Uterine smooth muscle cell (primary cell): ENCODE measurements at places on chromosomes 12 and 14. TPM values are rescaled to one million over a fixed set of nuclear protein-coding genes. Genes with fewer than 3 reads are reported as not detected.

RFC5 gene
- total RNA-seq, result 12.4 and 35.6 TPM in 2 replicates

PLBD2 gene
- 33.5 and 56.9 TPM in 2 replicates for total RNA-seq

KCNJ8 gene
- 9.6 and 15.5 TPM in 2 replicates for total RNA-seq

KCNC2 gene
- 0.50 TPM in 1 of 2 replicates, not detected in the other for total RNA-seq

ACOT4 gene
- 0.22 and 1.00 TPM in 2 replicates for total RNA-seq

CD163 gene
- not detected in 2 replicates for total RNA-seq

PCED1B gene
- total RNA-seq, result 0.66 and 0.87 TPM in 2 replicates

ALKBH2 gene
- total RNA-seq, result 21.5 and 24.2 TPM in 2 replicates

CSRP2 gene
- 20.3 and 42.2 TPM in 2 replicates for total RNA-seq

AQP2 gene
- not detected in 2 replicates for total RNA-seq

BMP4 gene
- total RNA-seq, result 0.75 and 1.1 TPM in 2 replicates

LRCOL1 gene
- total RNA-seq, result 0.33 and 0.37 TPM in 2 replicates

CACNA1C gene
- total RNA-seq, result 3.1 and 4.1 TPM in 2 replicates

GOLT1B gene
- total RNA-seq, result 71.7 and 82.7 TPM in 2 replicates

NCAPD2 gene
- total RNA-seq, result 59.0 and 113 TPM in 2 replicates

ACVR1B gene
- total RNA-seq, result 10.5 and 15.2 TPM in 2 replicates

GLIPR1 gene
- total RNA-seq, result 79.2 and 115 TPM in 2 replicates

AMN gene
- total RNA-seq, result 0.22 and 0.50 TPM in 2 replicates

C14orf39 gene
- not detected in 2 replicates for total RNA-seq

DIO2 gene
- total RNA-seq, result 1.00 and 4.3 TPM in 2 replicates

LRRC10 gene
- not detected in 2 replicates for total RNA-seq

ASPG gene
- total RNA-seq, result under 0.01 TPM in 1 of 2 replicates, not detected in the other

POLE2 gene
- total RNA-seq, result 12.5 and 33.3 TPM in 2 replicates

RND1 gene
- 0.12 TPM in 1 of 2 replicates, not detected in the other for total RNA-seq
